ENCODE measurements at places on chromosomes 7 and 10.

- no peak for DNase-seq
These were observed 75.8 kb downstream of the GNAI1 start for GRCh38 chr7:80210400-80210799.

GRCh38 chr7:114645451-114645850 lies 230.8 kb downstream of the FOXP2 start:
- no peak for DNase-seq

GRCh38 chr7:1961701-1962276 lies 271.0 kb downstream of the MAD1L1 start:
- DNase-seq = no peak

- no peak for DNase-seq
These were observed 177.3 kb upstream of the LYZL2 start for GRCh38 chr10:30806850-30807249.

DNA sequence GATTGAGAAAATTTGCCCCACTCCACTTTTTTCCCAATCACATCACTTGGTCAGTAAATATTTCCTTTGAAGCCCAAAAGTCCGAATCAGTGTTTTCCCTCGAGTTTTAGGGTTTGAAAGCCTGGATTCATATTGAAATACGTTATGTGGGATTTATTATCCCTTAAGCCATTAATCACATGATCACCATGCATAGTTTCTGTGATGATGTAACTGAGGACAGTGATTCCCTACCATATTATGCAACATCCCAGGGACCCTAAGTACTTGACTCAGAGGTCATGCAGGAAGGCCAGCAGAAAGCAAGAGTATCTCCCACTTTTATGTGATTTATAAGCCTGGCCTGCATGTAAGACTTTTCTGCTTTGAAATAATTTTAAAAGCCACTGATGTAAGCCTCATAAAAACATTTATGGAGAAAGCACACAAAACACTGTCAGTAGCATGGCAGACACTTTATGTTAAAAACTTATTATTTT lies 630.6 kb upstream of the ZWINT start:
- no peak for DNase-seq

DNA sequence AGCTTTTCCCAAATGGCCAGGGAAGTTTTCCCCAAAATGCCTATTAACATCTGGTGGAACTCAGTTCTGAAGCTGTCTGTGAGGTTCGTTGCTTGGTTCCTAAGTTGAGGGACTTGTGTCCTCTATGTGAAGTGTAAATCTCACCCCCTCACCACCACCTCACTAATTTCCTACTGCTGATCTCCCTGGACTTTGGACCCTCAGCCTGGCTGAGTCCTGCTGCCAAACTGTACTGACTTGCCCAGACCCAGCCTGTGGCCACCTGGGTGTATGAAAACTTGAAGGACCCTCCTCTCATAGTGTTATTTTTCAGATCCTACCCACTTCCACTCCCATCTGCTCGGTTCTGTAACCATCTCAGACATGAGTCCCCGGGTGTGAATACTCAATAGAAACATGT lies 94.9 kb downstream of the MET start:
- no peak for DNase-seq

GRCh38 chr7:155352753-155353115 lies 55.1 kb downstream of the INSIG1 start:
- DNase-seq = no peak

GRCh38 chr7:44772867-44773266 lies 23.6 kb upstream of the PPIA start:
- DNase-seq = no peak

DNA sequence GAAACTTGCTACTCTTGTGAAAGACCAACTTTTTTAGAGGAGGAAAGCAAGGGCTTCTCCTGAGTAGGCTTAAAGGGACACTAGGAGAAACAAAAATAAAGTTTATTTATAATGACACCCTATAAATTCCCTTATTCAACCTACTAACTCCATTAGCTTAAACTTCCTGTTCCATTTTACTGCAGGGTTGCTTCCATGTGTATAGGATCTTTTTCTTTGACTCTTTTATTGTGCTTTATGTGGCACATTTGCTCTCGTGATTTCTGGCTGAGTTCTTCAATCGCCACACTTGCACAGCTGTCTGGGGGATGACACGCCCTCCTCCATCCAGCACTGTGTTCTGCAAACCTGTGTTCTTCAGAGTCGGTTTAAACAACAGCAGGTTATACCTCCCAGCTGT lies 225.7 kb upstream of the NPVF start:
- no peak for DNase-seq

DNA sequence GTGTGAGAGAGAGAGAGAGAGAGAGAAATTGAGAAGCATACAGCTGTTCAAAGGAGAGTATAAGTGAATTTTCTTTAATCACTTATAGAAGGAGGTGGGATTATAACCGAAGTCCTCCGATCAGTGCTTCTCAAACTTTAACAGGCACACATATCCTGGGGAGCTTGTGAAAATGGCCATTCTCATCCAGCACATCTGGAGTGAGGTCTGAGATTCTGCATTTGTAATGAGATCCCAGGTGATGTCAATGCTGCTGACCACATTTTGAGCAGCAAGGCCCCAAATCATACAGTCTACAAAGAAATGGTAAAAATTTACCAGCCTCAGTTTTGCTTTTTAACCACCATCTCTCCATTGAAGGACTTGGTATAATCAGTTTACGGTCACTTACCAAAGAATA lies 219.0 kb downstream of the PTEN start:
- no peak for DNase-seq

- no peak for DNase-seq
These were observed 31.3 kb upstream of the FRAT2 start for GRCh38 chr10:97365761-97366351.

DNA sequence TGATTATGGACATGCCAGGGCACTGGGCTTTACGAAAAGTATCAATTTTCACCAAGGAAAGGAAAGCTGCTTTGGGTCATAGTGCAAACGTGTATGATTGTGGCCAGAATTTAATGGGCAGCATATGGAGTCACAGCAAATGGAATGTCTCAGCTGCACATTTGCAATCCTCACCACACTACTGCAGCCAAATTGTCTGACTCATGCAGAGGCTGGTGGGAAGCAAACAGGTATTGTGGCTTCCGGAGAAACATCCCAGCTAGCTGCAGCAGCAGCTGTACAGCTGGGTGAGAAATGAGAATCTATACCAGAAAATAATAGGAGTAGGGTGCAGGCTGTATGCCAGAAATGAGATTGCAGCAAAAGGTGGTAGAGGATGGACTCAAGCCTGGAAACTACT lies 374.7 kb upstream of the VWC2 start:
- no peak for DNase-seq

DNA sequence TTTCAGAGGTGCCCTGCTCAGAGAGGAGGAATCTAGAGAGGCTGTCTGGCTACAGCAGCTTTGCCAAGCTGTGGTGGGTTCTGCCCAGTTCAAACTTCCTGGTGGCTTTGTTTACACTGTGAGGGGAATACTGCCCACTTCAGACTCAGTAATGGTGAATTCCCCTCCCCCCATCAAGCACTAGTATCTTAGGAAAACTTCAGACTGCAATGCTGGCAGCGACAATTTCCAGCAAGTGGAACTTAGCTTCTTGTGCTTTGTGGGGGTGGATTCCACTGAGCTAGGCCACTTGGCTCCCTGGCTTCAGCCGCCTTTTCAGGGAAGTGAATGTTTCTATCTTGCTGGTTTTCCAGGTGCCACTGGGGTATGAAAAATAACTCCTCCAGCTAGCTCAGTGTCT lies 42.8 kb downstream of the CYP2C8 start:
- DNase-seq = no peak

DNA sequence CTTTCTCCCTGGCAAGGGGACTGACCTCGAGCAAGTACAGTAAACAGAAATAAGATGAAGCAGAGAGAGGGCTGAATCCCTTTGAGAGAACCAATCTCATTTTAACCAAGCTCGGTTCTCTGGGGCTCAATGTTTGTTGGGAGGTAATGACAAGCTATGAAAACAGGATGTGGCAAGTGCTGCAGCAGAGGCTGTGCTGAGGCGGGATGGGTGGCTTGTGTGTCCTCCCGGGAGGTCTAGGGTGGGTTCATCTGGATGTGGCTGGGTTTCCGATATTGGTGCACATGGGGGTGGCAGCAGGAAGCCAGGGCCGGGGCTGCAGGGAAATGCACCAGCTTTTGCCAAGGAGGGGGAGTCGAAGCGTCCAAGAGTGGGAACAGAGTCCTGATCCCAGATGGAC lies 84.5 kb downstream of the AOAH start:
- no peak for DNase-seq

DNA sequence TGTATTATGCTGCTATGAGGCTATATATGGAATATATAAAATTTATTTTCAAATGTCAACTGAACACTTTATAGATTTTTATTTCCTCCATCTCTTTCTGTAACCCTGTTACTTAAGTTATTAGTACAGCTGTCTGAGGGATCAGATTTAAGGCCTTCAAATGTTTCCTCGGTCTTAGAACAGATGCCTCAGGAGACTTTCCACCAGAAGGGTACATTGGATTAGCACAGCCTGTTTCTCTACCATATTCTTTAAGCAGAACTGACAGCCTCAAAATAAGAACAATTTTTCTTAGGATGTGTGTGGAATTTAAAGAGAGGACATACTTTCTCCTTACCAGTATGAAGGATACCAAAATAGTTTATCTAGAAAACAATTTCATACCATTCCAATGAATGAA lies 53.0 kb upstream of the HGF start:
- no peak for DNase-seq

GRCh38 chr7:97026715-97027426 lies 2.2 kb upstream of the DLX5 start:
- no peak for DNase-seq

Measured in SK-N-SH (cell line).